ENCODE measurements at places on chromosomes 16 and 17.

GRCh38 chr17:59300941-59301340 lies 30.5 kb upstream of the YPEL2 start:
- DNase-seq, result no peak

DNA sequence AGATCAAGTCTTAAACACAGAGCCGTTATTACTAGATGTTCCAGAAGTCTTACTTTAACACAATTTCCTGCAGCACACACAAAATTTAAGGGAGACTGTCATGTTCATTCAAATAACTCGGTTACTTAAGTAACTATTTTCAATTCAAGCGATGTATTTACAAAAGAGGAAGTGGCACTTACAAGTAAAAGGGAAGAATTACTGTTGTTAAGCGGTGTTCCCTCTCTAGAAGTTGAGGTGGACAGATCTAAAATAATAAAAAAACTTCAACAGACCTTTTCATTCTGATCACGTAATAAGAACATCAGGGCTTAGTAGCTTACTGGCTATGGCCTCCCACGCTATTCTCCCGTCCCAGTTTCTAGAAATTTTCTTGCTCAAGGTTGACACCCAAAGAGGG lies 26.2 kb upstream of the TXNDC11 start:
- DNase-seq, result no peak

- DNase-seq, result no peak
Observed at GRCh38 chr17:12047681-12048376, 27.2 kb downstream of the MAP2K4 start.

GRCh38 chr17:75315541-75316243 lies 26.5 kb upstream of the SLC25A19 start:
- no peak for DNase-seq

GRCh38 chr17:80512233-80512632 lies 32.4 kb upstream of the RPTOR start:
- no peak for DNase-seq
